ENCODE measurements at places on chromosomes 5 and 9.

GRCh38 chr9:127118597-127119319, 3.7 kb downstream of the ANGPTL2 start:
- DNase-seq = no peak

DNA sequence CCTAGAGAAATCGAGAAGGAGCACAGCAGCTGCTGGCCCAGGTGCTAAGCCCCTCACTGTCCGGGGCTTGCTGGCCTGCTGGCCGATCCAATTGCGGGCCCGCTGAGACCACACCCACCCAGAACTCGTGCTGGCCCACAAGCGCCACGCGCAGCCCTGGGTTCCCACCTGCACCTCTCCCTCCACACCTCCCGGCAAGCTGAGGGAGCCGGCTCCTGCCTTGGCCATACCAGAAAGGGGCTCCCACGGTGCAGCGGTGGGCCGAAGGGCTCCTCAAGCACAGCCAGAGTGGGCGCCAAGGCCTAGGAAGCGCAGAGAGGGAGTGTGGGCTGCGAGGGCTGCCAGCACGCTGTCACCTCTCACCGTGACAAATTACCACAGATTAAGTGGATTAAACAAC, 6.8 kb upstream of the BNC2 start:
- DNase-seq = no peak

- DNase-seq = no peak
These were observed 40.2 kb upstream of the PHF2 start for GRCh38 chr9:93536167-93536566.

DNA sequence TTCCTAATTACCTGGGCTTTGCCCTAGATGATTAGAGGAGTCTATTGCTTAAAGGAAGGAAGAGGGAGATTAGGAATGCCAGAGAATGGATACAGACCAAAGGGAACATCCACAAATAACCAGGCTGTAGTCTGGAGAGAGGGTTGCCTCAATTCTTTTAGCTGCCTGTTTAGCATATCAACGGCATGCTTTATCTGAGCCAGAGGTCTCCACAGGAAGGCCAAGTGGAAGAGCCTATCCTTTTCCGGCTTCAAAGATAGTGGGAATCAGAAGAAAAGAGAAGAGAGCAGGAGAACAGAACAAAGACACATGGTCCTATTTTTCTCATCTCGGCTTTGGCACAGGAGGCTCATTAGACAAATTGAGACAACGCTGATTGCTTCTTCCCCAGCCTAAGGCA, 142.4 kb downstream of the NMUR2 start:
- no peak for DNase-seq

DNA sequence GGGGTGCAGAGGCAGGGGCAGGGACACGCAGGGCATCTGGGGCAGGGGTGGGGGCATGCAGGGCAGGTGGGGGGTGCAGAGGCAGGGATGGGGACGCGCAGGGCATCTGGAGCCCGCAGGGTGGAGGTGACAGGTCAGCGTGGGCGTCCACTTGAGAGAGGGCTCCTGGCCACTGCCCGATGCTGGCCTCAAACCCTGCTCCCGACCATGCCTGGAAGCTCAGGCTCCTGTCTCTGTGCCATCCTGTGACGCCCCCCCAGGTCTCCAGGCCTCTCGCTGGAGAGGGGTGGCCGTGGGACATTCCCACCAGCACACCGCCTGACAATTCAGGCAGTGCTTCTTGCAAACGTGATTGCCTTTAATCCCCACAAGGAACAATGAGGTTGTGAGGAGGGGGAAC, 33.0 kb downstream of the ZDHHC11B start:
- no peak for DNase-seq

DNA sequence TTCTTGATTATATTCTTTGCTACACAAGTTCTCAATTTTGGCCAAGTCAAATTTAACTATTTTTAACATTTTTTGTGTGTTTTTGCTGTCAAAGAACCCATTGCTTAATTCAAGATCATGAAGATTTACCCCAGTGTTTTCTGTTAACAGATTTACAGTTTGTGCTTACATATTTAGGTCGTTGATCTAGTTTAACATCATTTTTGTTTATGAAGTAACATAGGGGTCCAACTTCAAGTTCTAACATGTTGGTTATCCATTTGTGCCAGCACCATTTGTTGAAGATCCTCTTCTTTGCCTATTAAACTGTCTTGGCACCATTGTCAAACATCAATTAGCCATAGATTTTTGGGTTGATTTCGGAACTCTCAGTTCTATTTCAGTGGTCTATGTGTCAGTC, 71.0 kb downstream of the CCDC192 start:
- DNase-seq = no peak

DNA sequence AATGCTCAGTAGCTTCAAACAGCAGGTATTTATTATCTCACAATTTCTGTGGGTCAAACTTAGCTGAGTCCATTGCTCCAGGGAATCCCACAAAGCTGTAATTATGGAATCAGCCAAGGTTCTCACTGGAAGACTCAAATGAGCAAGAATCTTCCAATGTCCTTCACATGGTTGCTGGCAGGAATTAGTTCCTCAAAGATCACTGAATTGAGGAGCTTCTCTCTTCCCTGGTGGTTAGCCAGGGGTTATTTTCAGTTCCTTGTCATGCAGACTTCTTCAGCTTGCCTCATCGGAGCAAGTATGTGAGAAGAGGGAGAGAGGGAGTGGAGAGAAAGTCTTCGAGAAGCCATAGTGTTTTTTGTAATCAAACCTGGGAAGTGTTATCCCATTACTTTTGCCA, 2331.9 kb downstream of the MAT2B start:
- no peak for DNase-seq

GRCh38 chr5:154837009-154837901, 13.1 kb downstream of the FAXDC2 start:
- DNase-seq = no peak

DNA sequence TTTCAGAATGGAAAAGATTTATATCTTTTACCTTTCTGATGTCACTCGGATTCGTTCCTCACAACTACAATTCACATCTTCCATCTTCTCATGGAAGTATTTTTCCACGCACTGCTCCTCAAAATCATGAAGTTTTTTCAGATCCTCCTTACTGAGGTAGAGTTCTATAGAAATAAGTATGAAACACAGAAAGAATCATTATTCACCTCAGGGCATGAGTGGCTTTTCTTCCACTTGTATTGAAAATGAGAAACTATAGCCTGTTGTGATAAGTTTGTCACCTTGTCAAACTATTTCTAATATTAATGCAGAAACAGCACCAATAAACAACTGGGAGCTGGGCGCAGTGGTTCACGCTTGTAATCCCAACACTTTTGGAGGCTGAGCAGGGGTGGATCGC, 116.0 kb downstream of the TRPM6 start:
- no peak for DNase-seq

- DNase-seq = no peak
These were observed 3.7 kb downstream of the LCN9 start for GRCh38 chr9:135666534-135667462.

- no peak for DNase-seq
These were observed 96.3 kb downstream of the CFAP95 start for GRCh38 chr9:69916950-69917349.

GRCh38 chr9:121576281-121577075, 75.0 kb upstream of the DAB2IP start:
- DNase-seq = no peak

GRCh38 chr5:53023969-53024368, 34.8 kb downstream of the ITGA2 start:
- no peak for DNase-seq

GRCh38 chr9:109369285-109369684, 48.4 kb upstream of the EPB41L4B start:
- DNase-seq = no peak

DNA sequence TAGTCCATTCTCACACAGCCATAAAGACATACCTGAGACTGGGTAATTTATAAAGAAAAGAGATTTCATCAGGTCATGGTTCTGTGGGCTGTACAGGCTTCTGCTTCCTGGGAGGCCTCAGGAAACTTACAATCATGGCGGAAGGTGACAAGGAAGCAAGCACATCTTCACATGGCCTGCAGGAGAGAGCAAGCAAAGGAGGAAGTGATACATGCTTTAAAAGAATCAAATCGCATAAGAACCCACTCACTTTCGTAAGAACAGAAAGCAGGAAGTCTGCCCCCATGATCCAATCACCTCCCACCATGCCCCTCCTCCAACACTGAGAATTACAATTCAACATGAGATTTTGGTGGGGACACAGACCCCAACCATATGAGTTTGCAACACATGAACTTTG, 5.1 kb upstream of the FBXO38 start:
- no peak for DNase-seq

- DNase-seq = no peak
These were observed 97.1 kb downstream of the DTWD2 start for GRCh38 chr5:118891252-118891651.

DNA sequence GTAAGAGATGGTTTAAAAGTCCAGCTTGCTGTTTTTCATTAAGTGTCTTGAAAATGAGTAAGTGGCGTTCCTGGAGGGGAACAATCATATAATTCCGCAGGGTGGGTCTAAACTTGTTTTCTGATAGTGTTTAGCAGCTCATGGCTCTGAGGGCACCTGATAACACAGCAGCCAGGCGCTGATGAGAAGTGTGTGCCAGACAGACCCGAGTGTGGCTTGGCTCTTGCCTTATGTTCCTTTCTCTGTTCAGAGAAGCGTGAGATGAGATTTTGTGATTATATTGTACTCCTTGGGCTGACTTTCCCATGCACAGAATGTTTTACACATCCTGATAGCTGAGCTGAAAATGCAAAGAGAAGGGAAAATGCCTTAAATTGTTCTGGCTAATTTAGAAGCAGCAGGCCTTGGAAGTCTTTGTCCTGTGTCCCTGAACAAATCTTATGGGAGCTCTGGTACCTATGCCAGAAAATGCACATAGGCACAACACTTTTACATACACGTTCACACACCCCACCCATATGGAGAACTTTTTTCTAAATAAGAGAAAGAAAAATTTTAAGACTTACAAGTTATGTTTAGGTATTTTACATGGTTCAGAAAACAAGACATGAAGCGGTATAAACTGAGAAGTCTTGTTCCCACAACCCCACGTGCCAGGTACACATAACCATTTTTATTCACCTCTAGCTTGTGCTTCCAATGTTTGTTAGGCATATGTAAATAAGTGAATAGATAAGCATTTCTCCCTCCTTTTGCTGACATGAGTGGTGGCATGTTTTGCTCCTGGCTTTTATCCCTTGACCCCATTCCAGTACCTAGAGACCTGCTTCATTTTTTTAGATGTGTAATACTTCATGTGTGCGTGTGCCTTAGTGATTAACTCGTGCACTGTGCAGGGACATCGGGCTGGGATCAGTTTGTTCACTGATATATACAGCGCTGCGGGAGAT, 152.2 kb upstream of the OTULINL start:
- no peak for DNase-seq
